ENCODE measurements at places on chromosomes 16 and 17.

- no peak for DNase-seq
Observed at GRCh38 chr17:2177235-2177811, 122.4 kb downstream of the HIC1 start.

DNA sequence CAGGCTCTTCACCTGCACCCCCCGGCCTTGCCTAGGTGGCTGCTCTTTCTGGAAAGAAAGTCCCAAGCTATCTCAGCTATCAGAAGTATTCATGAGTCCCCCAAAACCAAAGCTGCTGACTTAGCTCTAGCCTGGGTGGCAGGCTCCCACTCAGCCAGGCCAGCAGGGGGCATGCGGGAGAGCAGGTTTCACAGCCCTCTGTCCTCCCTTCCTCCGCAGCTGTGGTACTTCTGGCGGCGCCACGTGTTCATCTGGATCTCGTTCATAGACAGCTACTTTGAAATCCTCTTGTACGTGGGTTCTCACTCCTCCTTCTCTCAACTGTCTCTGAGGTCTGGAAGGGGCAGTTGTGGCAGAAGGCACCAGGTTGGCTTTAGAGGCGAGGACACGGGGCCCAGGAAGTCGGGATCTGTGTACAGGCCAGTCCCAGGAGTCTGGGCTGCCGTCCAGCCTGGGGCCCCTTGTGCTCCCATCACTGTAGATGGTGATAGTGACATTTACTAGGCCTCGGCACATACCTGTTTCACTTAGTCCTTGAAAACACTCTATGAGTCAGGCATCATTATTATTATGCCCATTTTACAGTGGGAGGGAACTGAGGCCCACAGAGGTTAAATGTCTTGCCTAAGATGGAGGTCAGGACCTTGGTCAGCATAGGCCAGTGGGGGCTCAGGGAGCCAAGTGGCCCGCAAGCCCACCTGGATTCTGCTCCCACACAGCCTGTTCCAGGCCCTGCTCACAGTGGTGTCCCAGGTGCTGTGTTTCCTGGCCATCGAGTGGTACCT, 12.9 kb downstream of the TRPV2 start:
- no peak for DNase-seq

GRCh38 chr16:57889522-57889921, 81.4 kb downstream of the CNGB1 start:
- DNase-seq = no peak

DNA sequence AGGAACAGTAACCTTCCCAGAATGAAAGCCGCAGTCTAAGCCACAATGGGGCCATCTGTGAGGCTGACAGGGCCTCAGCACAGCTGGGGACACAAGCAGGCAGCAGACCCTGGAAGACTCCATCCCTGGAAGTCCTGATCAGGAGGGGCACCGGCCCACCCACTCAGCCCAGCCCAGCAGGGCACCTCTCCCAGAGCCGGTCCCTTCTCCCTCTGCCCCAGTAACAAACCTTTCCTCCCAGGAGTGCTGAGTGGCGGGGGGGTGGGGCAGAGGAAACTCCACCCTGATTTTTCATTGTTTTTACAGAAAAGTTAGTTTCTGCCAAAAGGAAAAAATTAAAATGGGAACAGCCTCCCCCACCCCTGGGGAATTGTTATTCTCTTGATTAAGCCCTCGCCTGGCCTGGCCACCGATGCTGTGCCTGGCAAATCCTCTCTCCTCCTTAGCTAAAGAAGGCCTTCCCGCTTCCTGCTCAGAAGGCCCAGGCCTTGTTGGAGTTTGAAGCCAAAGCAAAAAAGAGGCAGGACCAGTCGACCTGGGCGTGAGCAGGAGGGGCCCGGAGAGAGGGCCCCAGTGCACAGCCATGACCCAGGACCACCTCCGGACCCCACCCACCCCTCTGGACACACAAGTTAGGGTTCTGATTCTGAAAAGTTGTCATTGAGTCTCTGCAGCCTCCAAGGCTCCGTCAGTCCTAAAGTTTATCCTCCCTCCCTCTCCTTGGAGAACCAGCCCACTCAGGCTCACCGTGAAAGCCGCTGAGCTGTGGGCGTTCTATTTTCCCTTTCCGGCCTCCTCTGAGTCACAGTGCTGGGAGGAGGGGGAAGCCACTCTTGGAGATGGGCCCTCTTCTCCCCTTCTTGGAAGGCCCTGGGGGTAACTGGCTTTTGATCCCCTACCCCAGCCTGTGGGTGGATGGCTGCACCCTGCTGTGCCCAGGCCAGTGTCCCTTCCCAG, 128.4 kb upstream of the TNRC6C start:
- no peak for DNase-seq

GRCh38 chr17:64306850-64307463, 43.9 kb upstream of the TEX2 start:
- DNase-seq = peak; percentile 41

DNA sequence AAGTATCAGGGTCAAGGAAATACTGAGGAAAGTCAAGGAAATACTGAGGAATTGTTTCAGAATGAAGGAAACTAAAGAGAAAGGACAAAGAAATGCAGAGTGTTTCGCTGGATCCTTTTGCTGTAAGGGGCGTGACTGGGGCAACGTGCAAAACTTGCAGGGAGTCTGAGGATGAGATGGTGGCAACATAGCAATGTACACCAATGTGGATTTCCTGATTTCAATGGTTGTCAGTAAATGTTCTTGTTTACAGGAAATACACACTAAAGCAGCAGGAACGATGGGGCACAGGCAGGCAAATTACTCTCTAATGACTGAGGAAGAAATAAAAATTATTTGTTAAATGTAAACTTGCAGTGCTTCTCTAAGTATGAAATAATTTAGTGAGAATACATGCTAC, 34.4 kb downstream of the ZZEF1 start:
- no peak for DNase-seq

- DNase-seq = no peak
Observed at GRCh38 chr17:9817086-9817485, 4.8 kb downstream of the GSG1L2 start.

DNA sequence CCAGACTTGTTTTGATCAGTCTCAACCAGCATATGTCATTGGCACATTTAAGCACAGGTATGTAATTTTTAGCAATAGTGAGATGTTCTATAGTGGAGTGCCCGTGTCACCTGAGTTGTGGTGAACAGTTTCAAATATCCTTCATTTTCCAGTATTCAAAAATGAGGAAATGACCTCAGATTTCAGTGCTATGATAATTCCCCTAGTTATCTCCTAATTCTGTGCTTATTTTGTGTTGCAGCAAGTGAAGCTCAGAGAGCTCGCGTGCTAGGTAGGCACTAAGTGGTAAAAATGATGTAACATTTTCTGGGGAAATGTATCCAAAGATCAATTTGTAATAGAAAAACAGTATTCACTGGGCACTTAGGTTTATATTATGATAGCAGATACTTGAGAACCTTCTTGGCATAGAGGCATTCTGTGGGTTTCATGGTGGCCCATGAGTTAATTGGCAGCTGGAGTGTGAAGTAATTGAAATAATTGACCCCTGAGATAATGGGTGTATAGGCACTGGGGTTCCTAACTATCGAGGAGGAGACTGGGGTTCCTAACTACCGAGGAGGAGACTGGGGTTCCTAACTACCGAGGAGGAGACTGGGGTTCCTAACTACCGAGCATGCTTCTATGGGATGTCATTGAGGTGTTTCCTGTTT, 159.1 kb downstream of the PRKCA start:
- DNase-seq = no peak

DNA sequence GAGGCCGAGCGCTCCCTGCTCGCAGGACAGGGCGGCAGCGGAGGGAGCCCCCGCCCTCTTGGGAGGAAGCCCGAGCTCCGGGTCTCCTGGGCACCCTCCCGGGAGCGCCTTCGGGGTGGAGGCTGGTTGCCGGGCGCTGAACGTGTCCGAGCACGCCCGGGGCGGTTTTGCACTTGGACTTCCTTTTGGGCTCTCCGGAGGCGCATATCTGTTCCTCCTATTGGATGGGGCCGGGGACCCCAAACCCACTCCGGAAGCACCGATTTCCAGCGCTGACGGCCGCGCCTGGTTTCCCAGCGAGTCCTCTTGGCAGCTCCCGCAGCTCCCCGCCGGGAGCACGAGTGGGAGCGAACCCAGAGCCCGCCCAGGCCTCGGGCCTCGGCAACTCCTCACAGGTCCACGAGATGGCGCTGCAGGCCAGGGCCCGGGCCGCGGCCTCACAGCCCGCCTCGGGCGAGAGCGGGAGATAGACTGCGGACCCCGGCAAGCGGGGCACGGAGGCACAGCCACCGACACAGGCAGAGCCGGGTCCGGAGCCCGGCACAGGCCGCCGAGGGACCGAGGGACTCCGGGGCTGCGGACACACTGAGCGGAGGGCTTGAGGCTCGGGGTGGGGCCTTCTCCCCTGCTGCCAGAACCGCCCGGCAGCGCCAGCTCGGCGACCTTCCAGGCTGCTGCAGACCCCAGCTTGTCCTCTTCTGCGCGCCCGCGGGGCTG, 12.7 kb downstream of the TBX2 start:
- DNase-seq = peak; percentile 15

DNA sequence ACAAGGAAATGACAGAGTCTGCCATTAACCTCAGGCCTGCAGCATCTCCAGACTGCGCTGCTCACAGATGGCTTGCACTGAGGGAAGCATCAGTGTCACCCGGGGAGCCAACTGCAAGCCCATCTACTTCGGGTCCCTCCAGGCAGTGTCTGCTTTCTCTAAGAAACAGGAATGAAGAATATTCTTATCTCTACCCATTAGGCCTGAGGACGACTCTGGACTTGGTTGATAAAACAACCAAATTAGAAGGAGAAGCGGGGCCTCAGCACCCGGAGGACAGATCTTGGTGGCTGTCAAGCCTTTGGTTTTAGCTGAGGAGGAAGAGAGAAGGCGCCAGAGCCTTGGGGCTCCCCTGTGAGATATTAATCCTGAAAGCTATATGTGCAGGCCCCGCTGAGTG, 19.5 kb upstream of the MGAT5B start:
- no peak for DNase-seq

DNA sequence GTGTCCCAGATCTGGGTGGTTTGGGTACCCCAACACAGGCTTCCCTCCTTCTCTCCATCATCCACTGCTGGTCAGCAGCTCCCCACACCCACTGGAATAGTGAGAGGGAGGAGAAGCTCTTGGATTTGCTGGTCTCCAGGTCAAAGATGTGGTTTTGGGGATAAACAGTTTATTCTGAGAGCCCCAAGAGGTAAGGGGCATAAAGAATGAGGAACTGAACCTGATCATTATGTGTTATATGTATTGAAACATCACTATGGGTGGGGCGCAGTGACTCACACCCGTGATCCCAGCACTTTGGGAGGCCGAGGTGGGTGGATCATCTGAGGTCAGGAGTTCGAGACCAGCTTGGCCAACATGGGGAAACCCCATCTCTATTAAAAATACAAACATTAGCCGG, 3.9 kb downstream of the DPEP2 start:
- no peak for DNase-seq

DNA sequence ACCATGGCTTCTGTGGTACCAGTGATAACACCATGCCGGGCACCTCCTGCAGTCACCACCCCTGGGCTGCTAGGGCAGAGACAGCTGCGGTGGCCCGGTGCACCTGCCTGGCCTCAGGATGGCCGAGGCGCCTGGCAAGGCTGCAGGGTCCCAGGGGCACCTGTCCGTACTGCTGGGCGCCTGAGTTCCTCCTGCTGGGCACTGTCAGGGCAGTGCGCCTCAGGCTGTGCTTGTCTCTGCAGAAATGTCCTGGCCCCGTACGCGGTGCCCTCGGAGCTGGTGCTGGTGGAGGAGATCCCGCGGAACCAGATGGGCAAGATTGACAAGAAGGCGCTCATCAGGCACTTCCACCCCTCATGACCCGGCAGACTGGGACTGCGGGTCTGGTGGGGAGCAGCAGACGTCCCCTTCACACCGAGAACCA, 17.7 kb upstream of the CDH15 start:
- DNase-seq = no peak

- DNase-seq = no peak
Observed at GRCh38 chr17:63834431-63835166, 7.1 kb upstream of the FTSJ3 start.

DNA sequence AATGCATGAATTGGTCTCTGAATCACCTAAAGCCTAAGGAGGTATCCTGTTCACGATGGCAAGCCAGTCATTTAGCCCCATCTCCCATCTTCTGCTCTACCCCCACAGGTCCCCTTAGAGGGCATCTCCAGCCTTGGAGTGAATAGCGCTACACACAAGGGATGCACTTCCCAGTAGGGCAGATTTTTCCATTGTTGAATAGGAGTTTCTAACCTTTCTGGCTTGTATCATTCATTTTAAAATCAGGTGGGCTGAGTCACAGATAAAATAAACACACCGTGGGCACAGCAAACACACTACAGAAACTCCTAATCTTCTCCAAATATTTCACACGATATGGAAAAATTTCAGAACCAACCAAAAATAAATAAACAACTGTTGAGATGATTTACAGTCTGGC, 201.2 kb upstream of the NOG start:
- no peak for DNase-seq

DNA sequence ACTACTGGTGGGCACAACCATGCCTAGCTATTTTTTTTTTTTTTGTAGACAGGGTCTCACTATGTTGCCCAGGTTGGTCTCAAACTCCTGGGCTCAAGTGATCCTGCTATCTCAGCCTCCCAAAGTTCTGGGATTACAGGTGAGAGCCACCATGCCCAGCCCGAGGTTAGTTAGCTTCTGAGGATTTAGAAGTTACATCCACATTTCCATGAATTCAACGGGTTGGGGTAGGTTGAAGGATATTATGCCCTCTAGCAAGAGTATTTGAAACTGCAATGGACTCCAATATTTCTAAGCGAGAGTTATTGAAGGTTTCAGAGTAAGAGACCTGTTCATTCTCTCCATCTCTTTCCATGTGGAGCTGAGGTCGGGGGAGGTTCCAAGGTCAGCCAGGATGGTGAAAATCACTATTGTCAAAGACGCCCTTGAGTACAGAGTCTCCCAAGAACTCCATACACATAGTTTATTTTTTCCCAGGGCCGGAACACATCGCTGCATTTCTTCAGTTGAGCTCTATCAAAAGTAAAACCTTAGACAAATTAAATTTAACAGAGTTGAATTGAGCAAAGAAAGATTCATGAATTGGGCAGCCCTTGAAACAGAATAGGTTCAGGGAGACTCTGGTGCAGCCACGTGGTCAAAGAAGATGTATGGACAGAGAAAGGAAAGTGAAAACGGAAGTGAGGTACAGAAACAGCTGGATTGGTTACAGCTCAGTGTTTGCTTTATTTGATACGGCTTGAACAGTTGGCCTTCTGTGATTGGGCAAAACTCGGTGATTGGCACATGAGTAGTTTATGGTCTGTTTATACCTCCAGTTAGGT, 19.0 kb upstream of the ITPRIPL2 start:
- no peak for DNase-seq

- peak; percentile 35 for DNase-seq
Observed at GRCh38 chr17:41695954-41696757, 7.5 kb downstream of the EIF1 start.

Measured in NCI-H2081 treated with DMSO at 0.1 percent for 48 hours (cell line).